ENCODE measurements at places on chromosomes 7 and 10.

DNA sequence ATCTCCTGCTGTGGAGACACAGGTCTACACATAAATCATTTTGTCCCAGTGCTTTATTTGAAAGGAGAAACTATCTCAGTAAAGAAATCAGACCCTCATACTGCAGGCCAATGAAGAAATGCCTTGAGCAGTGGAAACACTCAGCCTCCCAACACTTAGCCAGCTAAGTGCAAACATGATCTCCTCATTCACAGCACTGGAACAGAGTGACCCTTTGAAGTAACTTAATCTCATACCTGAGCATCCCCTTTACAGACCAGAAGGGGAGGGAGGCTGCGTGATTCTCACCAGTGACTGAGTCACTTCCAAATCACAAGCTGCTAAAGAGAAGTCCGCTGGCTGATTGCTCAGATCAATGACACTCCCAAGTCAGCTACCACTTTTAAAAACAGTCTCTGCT lies 4.5 kb downstream of the CHST15 start:
- DNase-seq = no peak

DNA sequence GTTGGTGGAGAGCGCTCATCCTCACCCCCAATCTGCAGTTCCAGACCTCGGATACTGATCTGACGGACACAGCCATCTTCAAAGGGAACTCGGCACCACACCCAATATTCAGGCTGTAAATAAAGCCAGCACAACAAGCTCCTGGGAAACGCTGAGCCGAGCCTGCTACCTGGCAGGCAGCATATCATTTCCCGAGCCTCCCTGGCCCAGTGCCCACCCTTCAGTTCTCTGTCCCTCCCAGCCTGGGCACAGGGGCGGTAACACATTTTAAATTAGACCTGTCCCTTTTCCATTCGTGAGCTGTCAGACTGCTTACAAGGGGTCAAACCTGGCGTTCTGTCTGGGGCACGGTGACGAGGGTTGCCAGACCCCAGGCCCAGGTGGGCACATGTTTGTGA lies 250.5 kb downstream of the ARHGAP12 start:
- DNase-seq = no peak

DNA sequence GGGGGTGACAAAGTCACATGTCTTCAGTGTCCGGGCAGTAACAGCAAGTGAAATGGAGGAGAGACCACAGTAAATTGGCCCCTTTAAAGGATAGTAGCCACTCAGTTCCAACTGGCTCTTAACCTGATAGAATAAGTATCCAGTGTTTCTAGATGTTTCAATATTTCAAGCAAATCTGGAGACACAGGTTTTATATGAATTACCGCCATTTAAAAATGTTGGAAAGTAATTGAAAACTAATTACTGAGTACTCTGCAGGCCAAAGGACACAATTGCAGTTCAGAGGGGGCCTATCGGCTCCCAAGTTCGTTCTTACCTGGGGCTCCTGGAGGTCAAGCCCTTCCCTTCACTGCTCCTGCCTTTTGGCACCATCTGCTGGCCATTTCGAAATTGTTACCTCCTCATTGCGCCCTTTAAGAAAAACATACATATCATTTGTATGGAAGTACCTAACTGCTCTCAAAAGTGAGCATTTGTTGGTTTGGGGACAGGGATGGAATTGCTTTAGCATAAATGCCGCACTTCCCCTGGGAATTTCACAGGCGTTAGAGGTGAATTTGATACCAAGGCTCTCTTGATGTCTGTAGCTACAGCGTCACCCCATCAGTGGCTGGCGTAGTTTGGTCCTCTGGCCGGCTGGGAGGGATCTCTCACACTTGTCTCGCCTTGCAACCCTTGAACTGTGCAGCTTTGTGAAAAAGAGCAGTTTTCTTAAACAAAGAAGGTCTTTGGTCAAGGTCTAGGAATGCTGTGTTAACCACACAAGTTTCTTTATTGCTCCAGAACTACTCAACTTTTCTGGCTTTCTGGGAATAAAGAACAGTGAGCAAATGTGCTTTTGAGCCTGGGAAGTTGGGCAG lies 220.0 kb downstream of the ARHGAP21 start:
- DNase-seq = no peak

GRCh38 chr7:156198277-156198676 lies 386.0 kb upstream of the SHH start:
- DNase-seq = no peak

DNA sequence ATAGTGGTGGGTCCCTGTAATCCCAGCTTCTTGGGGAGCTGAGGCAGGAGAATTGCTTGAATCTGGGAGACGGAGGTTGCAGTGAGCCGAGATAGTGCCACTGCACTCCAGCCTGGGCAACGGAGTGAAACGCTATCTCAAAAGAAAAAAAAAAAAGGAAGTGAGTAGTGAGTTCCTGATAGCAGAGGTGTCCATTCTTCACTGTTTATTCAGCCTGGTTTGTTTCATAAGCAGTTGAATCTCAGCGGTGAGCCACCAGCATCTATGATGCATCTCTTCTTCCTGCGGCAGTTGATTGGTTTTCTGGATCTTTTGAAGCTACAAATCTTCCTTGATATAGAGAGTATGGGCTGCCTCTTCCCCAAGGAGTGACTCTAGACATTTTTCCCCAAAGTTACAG lies 316.1 kb upstream of the MTPN start:
- DNase-seq = no peak

- no peak for DNase-seq
Observed at GRCh38 chr10:33706746-33707145, 372.3 kb upstream of the NRP1 start.

- no peak for DNase-seq
Observed at GRCh38 chr7:134589491-134589941, 40.6 kb downstream of the AKR1B15 start.

GRCh38 chr10:4397337-4397736 lies 428.7 kb upstream of the AKR1E2 start:
- DNase-seq = no peak

DNA sequence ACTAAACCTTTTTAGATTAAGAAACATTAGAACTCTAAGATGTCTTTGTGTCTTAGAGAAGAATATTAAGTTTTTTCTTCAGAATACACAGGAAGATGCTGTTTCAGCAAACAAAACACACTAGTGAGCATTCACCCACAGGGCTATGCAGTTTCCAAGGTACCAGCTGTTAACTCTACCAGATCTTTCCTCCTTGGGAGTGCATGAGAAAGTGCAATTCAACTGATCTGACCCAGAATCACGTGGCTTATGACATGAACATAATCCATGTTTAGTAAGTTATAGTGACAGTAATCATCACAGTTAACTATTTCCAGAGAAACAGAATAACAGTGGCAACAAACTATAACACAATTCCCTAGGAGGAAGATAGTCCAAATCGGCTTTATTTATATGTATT lies 270.7 kb downstream of the CACNA2D1 start:
- no peak for DNase-seq

DNA sequence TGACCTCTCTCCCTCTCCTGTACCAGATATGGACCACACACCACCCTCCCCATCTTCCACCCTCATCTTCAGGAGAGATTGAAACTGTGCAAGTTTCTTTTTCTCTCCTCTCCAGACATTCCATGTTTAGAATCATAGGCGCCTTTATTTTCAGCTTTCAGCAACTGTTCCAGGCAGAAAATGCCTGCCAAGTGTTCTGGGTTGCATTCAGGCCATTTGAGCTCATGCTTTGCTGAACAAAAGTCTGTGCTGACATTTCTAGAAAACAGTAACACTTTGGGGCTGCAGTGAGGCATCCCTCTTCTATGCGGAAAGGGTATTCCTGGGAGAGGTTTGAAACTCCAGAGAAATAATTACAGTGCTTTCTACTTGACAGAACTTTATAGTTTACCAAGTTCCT lies 361.7 kb downstream of the GPAM start:
- no peak for DNase-seq

DNA sequence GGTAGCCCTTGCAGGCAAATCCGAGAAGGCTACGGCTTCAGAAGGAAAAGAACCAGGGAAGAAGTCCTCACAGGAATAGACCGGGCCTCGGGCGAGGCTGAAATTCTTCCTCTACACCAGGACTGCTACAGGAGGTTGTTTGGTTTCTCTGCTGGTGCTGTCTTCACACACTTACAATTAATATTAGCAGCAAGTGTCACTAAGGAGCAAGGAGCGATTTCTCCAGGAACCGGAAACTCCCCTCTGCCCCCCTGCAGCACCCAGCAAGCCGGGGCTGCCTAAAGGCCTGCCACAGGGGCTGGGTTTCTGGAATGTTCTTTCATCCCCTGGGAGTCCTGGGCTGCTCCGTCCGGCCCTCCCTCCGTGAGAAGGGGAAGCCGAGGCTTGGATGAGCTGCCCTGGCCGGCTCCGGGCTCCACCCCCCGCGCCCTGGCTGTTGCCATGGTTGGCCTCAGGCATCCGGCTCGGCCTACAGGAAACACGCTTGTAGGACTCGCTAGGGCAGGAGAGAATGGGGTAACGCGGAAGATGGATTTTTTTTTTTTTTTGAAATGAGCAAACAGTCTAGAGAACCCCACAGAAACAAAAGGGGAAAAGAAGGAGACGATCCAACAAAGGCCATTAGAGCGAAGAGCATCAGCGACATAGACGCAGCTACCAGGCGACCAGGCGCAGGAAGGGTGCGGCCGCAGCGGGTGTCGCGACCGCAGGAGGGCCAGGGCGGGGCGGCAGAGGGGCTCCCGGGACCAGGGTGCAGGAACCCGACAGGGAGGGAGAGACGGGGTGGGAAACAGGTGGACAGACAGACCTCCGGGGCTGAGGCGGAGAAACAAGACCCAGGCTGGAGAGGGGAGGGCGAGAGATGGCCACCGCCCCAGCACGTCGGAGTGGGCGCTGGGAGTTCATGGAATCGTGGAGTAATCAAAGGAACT lies 33.0 kb downstream of the EN2 start:
- DNase-seq = no peak

DNA sequence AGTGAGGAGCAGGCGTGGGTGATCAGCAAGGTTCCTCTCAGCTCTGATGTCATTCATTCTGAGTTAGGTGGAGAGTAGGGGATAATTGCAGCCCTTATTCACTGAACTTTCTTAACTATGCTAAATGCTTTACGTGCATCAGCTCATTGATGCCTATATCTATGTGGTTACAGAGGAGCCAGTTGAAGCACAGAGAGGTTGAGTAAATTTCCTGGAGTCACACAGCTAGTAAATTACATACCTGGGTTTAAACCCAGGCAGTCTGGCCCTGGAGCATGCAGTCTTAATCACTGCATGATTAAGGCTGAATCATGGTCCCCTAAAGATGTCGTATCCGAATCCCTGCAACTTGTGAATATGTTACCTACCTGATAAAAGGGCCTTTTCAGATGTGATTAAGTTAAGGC lies 99.6 kb downstream of the GRK5 start:
- no peak for DNase-seq

GRCh38 chr10:69860271-69860670 lies 58.6 kb downstream of the COL13A1 start:
- DNase-seq = no peak

DNA sequence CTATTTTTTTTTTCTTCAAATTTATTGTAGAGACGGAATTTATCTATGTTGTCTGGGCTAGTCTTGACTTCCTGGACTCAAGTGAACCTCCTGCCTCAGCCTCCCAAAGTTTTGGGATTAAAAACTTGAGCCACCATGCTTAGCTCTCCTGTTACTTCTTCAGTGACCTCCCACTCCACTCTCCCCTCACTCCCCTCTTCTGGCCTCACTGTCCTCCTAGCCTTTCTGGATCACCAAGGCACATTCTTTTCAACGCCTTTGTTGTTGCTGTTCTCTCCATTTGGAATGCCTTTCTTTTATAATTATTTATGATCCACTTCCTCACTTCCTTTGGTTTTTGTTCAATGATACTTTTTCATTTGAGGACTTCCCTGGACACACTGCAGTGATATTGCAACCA lies 17.9 kb downstream of the PTPRZ1 start:
- no peak for DNase-seq

GRCh38 chr7:157208571-157209413 lies 70.1 kb downstream of the UBE3C start:
- no peak for DNase-seq

DNA sequence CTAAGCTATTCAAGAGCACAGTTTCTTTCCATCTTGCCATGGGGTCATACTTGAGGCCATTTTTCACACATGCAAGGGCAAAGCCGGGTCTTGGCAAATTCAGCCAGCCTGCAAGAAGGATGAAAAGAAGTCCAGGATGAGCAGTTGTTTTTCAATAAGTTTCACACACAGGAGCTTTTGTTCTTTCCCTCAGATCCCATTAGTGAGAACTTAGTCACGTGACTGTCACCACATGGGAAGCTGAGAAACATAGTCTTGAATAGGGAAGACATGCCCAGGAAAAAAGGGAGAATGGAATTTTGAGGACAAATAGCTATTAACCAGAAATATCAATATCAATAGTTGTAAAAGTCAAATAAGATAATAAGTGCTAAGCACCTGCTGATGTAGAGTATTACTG lies 137.7 kb downstream of the AHR start:
- no peak for DNase-seq

- no peak for DNase-seq
Observed at GRCh38 chr10:26467639-26468038, 29.5 kb downstream of the APBB1IP start.

GRCh38 chr7:142500366-142500765 lies 242.5 kb upstream of the PRSS58 start:
- no peak for DNase-seq

GRCh38 chr10:106467506-106467905 lies 697.0 kb downstream of the SORCS1 start:
- DNase-seq = no peak

DNA sequence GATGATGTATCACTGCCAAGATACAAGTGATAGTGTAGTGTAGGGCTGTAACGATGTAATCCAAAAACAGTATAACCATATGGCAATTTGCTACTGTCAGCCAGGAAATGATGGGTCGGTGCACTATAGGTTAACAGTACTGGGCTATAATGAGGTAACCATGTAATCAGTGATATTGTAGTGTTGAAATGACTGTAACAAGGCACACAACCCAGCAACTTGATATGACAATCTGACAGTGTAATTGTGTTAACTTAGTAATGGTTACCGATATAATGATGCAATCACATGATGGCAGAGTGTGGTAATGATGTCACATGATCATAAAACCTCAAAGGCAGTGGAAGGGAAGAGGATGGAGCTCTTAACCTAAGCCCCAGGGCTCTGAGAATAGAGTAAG lies 73.8 kb upstream of the SLF2 start:
- DNase-seq = no peak

- no peak for DNase-seq
Observed at GRCh38 chr10:23608926-23609325, 170.1 kb downstream of the OTUD1 start.

DNA sequence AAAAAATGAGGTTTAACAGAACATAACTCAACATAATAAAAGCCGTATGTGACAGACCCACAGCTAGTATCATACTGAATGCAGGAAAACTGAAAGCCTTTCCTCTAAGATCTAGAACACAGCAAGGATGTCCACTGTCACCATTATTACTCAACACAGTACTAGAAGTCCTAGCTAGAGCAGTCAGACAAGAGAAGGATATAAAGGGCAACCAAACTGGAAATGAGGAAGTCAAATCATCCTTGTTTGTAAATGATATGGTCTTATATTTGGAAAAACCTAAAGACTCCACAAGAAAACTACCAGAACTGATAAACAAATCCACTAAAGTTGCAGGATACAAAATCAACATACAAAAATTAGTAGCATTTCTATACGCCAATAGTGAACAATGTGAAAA lies 45.9 kb downstream of the C10orf71 start:
- no peak for DNase-seq

Measured in putamen (tissue), 1 donor.